ENCODE measurements at places on chromosomes 1 and 21. TPM values are rescaled to one million over a fixed set of nuclear protein-coding genes. Genes with fewer than 3 reads are reported as not detected.

NR1I3 gene
- not detected for total RNA-seq

LZIC gene
- 21.2 TPM for total RNA-seq

SERPINC1 gene
- total RNA-seq = not detected

MIXL1 gene
- total RNA-seq = not detected

CDK18 gene
- total RNA-seq = 0.55 TPM

RNU1-2 gene
- total RNA-seq = 3,030 TPM

SPTA1 gene
- 0.18 TPM for total RNA-seq

ELF3 gene
- total RNA-seq = 0.18 TPM

HSD11B1 gene
- total RNA-seq = 137 TPM

HMCN1 gene
- 15.4 TPM for total RNA-seq

EIF2D gene
- total RNA-seq = 47.5 TPM

ATP1A4 gene
- not detected for total RNA-seq
